ENCODE measurements at places on chromosomes 5 and 9.

DNA sequence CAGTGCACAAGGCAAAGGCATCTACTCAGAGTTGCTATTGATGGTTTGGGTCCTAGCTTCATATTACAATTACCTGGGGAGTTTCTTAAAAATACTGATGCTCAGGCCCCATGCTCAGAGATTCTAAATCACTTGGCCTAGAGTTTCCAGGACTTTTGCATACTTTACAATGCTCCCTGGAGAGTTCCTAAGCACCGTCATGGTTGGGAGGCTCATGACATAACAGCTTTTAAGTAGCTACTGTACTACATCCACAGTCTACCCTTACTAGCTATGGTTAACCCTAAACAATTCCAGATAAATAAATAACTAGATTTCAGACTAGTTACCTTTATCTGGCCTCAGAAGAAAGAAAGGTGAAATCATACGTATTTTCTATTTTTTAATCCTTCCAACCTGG lies 414.4 kb downstream of the PDE4D start:
- H3K36me3 ChIP-seq: no peaks in the 10 kb centered on the region
- no peaks in the 10 kb centered on the region for H3K27me3 ChIP-seq
- no peak overlapping the region for H3K27ac ChIP-seq
- H3K4me1 ChIP-seq: no peaks in the 10 kb centered on the region

DNA sequence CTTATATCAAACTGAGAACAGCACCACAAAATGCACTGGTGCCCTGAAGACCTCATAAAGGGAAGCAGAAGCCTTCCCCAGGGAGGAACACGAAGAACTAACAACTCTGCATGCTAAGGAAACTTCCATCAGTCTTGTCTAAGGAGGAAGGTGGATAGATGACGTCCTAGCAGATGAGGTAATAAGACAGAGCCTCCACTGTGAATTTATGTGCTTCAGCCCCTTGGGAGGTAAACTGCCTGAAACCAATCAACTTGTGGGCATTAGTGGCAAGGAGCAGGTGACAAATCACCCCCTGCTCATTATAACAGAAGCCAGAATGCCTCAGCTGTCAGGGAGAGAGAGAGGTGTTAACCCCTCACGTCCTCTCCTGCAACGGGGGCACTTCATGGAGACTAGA lies 48.9 kb upstream of the SPIN1 start:
- no peak overlapping the region for H3K27ac ChIP-seq
- no peaks in the 10 kb centered on the region for H3K4me1 ChIP-seq
- H3K4me3 ChIP-seq: no peak overlapping the region
- no peak for DNase-seq
- no peaks in the 10 kb centered on the region for H3K36me3 ChIP-seq

GRCh38 chr5:180494510-180495181 lies 467 bp downstream of the CNOT6 start:
- peak overlapping the region; percentile 90 for H3K27ac ChIP-seq
- no peaks in the 10 kb centered on the region for H3K27me3 ChIP-seq
- peak; percentile 50 for DNase-seq
- peak overlapping the region; percentile 63 for H3K4me3 ChIP-seq

DNA sequence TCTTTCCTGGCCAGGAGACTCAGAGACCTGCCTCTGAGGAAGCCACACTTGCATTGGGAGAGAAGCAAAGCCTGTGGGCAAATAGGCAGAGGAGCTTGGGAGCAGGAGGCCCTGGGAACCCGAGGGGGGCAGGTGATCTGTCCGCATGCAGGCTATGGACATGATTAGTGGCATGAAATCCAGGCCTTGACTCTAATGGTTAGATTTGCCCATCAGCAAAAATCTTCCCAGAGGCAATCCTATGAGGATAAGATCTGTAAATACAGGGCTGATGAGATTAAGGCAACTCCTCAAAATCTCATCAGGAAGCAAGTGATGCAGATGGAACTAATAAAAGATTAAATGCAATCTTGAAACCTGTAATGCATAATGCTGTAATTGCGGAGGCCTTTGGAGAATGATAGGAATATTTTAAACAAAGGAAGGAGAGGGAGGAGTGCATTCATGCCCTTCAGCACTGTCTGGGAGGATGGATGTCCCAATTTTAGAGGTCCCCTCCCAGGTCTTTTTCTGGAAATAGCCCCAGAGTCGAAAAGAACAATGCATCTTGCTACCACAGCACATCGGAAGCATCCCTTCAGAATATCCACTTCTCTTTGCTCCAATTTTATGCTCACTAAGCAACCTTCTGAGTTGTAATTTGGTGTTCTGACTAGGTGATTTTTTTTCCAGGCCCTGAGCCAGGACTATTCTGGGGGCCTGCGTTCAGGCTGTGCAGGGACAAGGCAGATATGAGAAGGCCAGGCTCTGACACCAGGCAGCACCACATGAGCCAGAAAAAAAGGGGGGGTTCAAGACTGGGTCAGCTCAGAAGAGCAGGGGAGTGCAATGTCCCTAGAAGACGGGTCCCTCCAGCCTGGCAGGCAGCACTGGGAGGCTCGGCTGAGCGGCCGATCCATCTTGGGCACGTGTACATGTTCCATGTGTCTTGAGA lies 66.5 kb downstream of the MED10 start:
- DNase-seq: no peak
- no peaks in the 10 kb centered on the region for H3K36me3 ChIP-seq
- H3K27ac ChIP-seq: no peak overlapping the region
- H3K4me1 ChIP-seq: no peaks in the 10 kb centered on the region
- H3K4me3 ChIP-seq: no peak overlapping the region
